ENCODE measurements at places on chromosomes 6 and 20. TPM values are rescaled to one million over a fixed set of nuclear protein-coding genes. Genes with fewer than 3 reads are reported as not detected.

The CCN5 gene
- total RNA-seq: 0.84 TPM

The ELMO2 gene
- total RNA-seq: 20.0 TPM

The VSX1 gene
- not detected for total RNA-seq

The NOX3 gene
- not detected for total RNA-seq

The KCNB1 gene
- 1.9 TPM for total RNA-seq

The TRIM40 gene
- 10.7 TPM for total RNA-seq

GRCh38 chr6:26305641-26305969 is 59.4 kb upstream of the BTN3A2 start:
- H3K4me1 ChIP-seq: no peaks in the 10 kb centered on the region
- no peaks in the 10 kb centered on the region for H3K27me3 ChIP-seq
- H3K27ac ChIP-seq: no peak overlapping the region
- peak overlapping the region; percentile 29 for H3K4me3 ChIP-seq
- no peaks in the 10 kb centered on the region for H3K36me3 ChIP-seq
- DNase-seq: no peak

DNA sequence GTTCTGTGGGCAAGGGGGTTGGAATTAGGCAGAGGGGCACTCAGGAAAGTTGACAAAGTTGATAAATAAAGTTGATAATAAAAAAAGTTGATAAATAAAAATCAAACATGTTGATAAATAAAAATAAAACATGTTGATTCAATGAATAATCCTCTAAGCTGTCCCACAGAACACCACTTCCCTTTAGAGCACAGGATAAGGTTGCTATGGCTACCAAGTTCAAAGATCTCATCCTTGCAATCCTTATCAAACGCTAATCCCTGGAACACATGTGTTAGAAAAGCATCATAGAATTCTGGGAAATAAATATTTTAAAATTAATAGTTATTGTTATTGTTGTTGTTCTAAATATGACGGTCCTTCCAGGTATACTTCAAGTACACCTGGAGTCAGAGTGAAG is 33.9 kb downstream of the MBOAT1 start:
- no peaks in the 10 kb centered on the region for H3K36me3 ChIP-seq
- DNase-seq: no peak
- H3K4me3 ChIP-seq: no peak overlapping the region

DNA sequence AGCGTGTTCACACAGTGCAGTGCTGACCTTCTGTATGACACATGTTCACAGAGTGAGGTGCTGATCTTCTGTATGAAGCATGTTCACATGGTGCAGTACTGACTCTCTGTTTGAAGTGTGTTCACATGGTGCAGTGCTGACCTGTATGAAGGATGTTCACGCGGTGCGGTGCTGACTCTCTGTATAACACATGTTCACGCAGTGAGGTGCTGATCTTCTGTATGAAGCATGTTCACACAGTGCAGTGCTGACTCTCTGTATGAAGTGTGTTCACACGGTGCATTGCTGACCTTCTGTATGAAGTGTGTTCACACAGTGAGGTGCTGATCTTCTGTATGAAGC is 10.8 kb upstream of the SERPINB1 start:
- H3K4me3 ChIP-seq: no peak overlapping the region
- H3K36me3 ChIP-seq: no peaks in the 10 kb centered on the region
- H3K4me1 ChIP-seq: no peaks in the 10 kb centered on the region
- no peak overlapping the region for H3K27ac ChIP-seq
- no peaks in the 10 kb centered on the region for H3K27me3 ChIP-seq
- no peak for DNase-seq

GRCh38 chr6:99165838-99166237 is 183.6 kb downstream of the FAXC start:
- no peaks in the 10 kb centered on the region for H3K27me3 ChIP-seq
- no peaks in the 10 kb centered on the region for H3K36me3 ChIP-seq
- H3K4me1 ChIP-seq: no peaks in the 10 kb centered on the region
- H3K4me3 ChIP-seq: no peak overlapping the region

- H3K4me1 ChIP-seq: no peaks in the 10 kb centered on the region
- no peak overlapping the region for H3K27ac ChIP-seq
- no peak overlapping the region for H3K4me3 ChIP-seq
- no peak for DNase-seq
Observed at GRCh38 chr6:82589509-82590206, 226.0 kb downstream of the TPBG start.

GRCh38 chr6:47428288-47428687 is 49.3 kb upstream of the CD2AP start:
- no peak for DNase-seq
- no peaks in the 10 kb centered on the region for H3K36me3 ChIP-seq
- H3K27me3 ChIP-seq: no peaks in the 10 kb centered on the region
- H3K27ac ChIP-seq: no peak overlapping the region
- no peaks in the 10 kb centered on the region for H3K4me1 ChIP-seq

GRCh38 chr20:44644667-44645131 is 6.8 kb downstream of the ADA start:
- no peak overlapping the region for H3K4me3 ChIP-seq
- H3K27ac ChIP-seq: peak overlapping the region; percentile 63
- H3K27me3 ChIP-seq: no peaks in the 10 kb centered on the region
- H3K36me3 ChIP-seq: no peaks in the 10 kb centered on the region
- peaks cover 12% of the 10 kb centered on the region for H3K4me1 ChIP-seq
- no peak for DNase-seq

- no peaks in the 10 kb centered on the region for H3K27me3 ChIP-seq
- no peaks in the 10 kb centered on the region for H3K4me1 ChIP-seq
- H3K36me3 ChIP-seq: no peaks in the 10 kb centered on the region
- H3K4me3 ChIP-seq: no peak overlapping the region
- H3K27ac ChIP-seq: no peak overlapping the region
Observed at GRCh38 chr20:5979801-5980200, 29.3 kb downstream of the MCM8 start.

DNA sequence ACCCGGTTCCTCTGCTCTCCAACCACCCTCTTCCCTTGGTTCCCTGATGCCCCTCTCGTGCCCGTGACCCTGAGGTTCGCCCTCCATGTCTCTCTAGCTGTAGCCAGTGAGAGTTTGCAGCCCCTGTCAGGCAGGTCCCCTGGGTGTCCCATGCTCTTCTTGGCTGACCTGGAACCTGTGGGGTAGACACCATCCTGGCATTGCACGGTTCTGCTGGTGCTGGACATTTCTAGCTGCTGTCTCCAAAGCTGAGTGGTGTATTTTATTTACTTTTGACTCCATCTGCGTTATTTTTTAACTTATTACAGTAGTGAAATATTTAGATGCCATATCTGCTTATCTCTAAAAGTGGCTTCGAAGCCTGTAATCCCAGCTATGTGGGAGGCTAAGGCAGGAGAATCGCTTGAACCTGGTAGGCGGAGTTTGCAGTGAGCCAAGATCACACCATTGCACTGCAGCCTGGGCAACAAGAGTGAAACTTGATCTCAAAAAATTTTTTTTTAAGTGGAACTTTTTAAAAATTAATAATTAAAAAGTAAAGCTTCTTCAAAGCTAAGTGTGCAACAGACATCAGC is 12.5 kb downstream of the ENTPD6 start:
- DNase-seq: no peak
- no peak overlapping the region for H3K27ac ChIP-seq
- H3K4me1 ChIP-seq: no peaks in the 10 kb centered on the region
- H3K36me3 ChIP-seq: peaks cover 5% of the 10 kb centered on the region
- no peaks in the 10 kb centered on the region for H3K27me3 ChIP-seq
